Cortex of kidney (tissue), 1 donor: ENCODE measurements at places on chromosomes 7 and 10.

DNA sequence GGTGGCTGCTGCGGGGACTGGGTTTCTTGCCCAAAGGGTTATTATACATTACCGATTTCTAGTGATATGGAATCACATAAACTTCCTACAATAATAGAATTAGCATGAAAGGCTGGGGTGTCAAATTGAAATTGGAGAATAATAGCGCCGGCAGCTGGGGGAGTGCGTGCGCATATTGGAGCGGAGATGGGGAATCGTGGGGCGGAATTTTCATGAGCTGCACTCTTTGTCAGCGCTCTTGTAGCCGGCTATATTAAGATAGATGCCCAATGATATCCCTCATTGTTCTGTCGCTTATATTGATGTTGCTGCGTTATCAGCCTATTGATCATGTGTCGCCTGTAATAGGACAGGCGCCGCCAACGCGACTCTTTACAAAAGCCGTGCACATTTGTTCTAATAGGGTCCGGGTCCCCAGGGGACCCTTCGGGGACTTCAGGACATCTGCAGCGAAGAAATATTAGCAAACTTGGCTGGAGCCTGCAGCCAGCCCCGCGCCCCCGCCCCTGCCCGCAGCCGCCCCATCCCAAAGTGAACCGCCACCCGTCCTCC is 5.1 kb downstream of the UNCX start:
- DNase-seq: no peak

DNA sequence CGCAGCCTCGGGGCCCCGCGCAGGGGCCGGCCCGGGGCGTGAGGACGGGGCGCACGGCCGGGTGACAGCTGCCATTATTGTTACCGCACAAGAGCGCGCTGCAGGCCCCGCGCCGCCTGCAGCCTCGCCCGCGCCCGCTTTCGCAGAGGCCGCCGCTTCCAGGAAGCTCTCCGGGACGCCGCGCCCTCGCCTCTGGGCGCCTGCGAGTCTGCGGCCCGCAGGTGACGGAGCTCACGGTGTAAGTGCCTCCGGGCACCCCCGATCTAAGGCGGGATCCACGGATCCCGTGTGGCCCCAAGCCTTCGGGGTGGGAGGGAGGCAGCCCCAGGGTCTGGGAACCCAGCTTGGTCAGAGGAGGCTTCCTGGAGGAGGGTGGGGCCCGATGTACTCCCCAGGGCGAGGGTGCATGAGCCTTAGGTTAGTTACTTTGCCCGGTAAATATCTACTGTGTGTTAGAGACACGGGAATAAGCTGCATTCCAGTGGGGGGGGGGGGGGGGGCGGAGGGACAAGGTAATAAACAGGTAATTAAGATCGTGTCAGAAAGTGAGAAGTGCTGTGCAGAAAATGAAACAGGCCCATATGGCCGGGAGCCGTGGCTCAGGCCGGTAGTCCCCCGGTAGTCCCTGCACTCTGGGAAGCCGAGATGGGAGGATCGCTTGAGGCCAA is 638 bp downstream of the IQCE start:
- DNase-seq: no peak

- DNase-seq: no peak
These were observed 23.2 kb upstream of the LRRN3 start for GRCh38 chr7:111067682-111068081.

DNA sequence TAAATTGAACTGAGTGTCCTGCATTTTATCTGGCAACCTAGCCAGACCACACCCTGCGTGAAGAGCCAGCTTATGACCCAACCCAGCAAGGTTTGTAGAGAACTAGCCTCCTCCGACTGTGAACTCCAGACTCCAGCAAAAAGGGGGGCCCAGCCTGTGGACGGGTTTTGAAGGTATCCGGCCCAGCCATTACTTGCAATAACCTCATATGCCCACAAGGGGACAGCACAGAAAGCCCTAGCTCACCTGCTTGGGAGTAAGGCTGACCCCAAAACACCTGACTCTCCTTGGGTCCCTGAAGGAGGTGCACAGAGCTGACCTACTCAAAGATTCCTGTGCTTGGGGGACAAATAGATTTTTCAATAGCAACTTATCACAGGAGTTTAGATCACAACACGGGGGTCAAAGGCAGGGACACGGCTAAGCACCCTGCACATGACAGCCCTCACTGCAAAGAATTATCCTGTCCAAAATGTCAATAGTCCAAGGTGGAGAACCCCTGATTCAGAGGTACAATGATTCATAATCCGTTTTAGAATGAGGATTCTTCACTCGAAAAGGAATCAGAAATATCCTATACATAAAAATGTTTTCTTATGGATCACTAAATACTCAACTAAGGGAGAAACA is 4.6 kb downstream of the TRPV6 start:
- no peak for DNase-seq

DNA sequence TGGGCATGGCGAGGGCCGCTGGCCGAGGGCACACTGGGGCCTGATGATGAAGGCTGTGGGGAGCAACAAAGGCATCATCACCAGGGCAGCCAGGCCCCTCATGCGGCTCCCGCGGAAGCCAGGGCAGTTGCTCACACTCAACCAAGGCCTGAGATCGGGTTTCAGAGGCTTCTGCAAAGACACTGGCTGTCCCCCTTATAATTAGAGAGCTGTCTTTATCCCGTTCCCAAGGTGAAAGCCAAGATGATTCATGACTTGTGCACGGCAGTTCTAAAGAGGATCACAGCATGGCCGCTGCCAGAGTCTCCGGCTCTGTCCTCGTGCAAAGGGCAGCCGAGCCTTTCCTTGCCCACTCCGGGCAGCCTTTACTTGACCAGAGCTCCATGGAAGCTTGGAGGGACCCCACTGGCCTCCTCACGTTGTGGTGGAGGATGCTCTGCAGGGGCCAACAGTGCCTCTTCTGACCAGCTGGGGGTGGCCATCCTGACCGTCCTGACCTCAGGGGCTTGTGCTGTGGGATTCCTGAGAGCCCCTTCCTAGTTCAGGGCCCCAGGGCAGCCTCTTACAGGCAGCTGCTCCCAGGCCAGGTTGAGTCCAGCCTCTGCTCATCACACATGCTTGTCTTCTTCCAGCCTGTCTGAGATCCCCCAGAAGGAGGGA is 82.3 kb downstream of the PRKAG2 start:
- no peak for DNase-seq

DNA sequence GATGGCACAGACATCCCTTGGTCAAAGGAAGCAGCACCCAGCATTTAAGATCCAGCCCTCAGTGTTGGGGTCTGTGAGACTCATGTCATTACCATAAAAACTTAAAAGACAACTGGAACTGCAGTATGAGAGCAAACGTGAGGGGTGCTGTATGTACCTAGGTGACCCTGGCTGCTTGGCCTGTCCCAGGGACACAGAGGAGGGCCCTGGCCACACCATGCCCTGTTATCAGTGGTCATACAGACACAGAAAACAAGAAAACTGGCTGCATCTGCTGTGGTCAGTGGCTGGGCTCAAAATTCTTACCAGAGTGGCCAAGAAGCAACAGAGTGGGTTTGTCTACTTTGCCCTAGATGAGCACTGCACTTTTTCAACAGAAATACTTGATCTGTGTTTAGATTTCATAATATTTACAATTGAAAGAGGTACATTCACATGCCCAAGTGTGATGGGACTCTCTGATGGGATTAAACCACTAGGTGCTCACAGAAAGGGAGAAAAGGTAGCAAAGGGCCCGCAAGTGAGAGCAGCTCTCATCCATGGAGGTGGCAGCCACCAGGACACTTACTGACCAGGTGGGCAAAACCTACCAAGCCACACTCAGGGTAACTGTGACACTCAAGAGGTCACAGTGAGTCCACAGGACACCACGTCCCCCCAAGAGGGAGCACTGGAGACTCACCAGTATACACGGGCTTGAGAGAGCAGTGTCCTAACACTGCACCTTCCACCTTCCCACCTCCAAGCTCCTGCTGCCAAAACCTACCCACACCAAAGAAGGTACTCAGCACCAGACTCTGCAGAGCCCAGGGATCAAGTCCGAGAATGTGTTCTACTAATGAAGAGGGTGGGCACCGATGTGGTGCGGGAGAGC is 68.1 kb upstream of the CAMK2B start:
- no peak for DNase-seq

DNA sequence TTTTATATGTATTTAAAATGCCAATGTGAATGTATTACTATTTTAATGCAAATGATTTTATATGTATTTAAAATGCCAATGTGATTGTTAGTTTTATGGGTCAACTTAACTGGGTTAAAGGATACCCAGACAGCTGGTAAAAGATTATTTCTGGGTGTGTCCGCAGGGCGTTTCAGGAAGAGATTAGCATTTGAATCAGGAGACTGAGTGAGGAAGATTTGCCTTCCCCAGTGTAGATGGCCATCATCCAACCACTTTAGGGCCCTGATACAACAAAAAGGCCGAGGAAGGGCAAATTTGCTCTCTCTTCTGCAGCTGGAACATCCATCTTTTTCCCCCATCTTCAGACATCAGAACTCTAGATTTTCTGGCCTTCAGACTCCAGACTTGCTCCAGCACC is 116.2 kb downstream of the BAMBI start:
- DNase-seq: no peak

- no peak for DNase-seq
These were observed 1.9 kb downstream of the NAMPT start for GRCh38 chr7:106282852-106283251.

GRCh38 chr10:98256692-98257091 is 11.3 kb downstream of the LOXL4 start:
- DNase-seq: no peak

GRCh38 chr10:103780242-103781149 is 74.9 kb downstream of the SH3PXD2A start:
- DNase-seq: no peak

DNA sequence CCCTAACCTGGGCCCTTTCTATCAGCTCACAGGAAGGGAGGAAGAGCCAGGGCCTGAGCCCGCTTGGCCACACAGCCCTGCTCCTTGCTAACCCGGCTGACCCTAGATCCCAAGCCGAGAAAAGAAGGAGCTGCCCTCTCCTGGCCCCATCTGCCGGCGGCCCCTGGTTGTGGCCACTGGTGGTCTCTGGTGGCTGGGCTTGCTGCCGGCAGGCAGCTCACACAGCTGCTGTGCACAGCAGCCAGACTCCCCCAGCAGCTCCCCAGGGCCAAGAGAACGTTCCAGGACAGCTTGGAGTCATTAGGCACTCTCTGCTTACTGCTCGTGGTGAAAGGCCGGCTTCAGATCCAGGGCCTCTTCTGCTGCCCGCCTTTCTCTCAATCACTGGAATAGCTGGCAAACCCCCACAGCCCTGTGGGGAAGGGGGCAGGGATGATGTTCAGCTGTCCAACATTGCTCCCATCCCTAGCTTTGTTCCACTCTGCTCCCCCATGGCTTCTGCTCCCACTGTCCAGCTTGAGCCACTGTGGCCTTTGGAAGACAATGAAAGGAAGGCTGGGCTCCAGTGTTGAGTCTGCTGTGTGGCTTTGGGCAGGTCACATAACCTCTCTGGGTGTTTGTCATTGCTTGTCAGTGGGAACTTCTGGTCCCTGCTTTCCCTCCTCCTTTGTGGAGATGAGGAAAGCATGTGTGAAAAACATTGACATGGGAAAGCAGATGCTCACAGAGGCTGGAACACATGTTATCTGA is 35.4 kb upstream of the COL13A1 start:
- DNase-seq: no peak

GRCh38 chr10:127006453-127006852 is 101.2 kb downstream of the DOCK1 start:
- no peak for DNase-seq

DNA sequence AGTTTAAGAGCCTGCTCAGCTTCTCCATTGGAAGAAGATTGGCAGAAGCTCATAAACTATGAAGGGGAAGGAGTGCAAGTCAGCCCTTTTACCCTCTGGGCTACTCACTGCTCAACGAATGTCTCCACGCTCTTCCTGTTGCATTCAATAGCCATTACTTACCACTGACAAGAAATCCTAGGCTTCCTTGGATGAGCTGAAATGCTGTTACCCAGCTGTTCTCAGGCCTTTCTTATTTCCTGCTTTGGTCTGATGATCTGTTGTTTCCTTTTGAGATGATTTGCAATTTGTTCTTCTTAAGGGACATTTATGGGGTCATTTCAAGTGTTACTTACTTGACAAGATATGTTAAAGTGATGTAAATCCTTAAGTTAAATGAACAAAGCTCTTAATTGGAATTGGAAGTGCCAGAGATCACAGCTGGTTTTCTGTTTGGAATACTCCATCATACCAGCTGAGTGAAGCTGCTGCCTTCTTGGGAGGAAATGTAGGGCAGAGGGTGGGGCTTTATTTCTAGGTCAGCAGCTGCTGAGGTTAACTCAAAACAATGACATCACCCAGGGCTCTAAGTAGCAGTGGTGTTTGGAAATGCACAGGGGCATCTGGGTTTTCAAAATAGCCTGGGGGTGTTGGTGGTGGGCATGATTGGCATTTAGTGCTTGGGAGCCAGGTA is 170.0 kb downstream of the PRKCQ start:
- DNase-seq: no peak

DNA sequence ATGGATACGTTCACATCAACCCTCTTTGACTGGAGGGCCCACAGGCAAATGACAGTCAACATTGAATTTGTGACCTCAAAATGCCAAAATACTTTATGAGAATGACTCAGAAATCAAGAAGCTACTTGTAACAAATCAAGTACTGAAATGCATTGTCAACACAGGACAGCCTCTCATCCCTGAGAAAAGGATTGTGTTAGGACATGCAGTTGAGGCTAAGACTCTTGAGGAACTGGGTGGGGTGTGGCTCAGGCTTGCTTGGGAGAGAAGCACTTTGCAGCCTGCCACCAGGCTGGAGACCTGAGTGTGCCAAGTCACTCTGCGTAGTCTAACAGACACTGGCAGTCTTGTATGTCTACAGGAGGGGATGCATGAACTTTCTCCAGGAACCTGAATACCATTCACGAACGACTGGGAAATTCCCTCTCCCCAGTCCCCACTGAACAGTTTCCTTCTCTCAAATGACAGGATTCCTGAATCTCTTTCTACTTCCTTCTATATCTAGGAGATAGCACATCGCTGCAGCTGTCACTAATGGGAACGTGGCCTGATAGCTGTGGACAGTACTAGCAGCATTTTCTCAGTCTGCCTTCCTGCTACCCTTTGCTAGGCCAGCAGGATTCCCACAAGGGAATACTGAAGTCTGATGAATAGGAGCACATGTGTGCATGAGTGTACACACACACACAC is 3.3 kb upstream of the SMO start:
- no peak for DNase-seq

DNA sequence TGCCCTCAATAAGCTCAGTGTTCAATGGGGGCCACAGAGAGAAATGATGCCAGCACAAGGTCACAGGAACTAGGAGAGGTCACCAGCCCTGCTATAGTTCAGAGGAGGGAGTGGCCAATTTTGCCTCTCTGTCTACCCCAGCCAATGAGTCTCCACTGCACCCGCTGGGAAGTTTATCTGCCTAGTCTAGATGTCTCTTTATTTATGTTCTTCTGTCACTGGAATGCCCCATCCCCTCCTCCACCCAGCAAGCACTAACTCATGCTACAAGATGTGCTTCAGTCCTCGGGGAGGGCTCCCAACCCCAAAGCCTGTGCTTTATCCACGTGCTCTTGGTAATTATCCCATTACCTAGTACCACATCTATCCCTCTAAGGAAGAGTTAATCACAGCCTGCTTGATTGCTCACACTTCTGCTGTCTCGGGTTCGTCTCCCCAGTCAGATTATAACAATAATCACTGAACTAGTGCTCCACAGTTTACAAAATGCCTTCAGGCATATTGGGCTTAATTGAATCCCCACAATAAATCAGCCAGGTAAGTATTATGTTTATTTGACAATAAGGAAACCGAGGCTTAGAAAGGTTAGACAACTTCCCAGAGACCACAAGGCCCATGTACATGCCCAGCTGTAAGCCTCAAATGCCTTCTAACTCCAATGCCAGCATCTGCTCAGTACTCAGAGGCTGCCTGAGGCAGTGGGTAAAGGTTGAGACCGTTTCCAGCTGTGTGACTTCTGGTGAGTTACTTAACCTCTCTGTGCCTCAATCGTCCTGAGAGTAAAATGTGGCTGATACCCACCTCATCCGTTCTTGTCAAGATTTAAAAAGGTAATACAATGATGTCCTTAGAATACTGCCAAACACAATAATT is 3.9 kb downstream of the HIP1 start:
- no peak for DNase-seq
